ENCODE measurements at places on chromosomes 5 and 9.

- DNase-seq, result peak; percentile 91
These were observed 372.0 kb upstream of the KIF2A start for GRCh38 chr5:61933787-61934626.

DNA sequence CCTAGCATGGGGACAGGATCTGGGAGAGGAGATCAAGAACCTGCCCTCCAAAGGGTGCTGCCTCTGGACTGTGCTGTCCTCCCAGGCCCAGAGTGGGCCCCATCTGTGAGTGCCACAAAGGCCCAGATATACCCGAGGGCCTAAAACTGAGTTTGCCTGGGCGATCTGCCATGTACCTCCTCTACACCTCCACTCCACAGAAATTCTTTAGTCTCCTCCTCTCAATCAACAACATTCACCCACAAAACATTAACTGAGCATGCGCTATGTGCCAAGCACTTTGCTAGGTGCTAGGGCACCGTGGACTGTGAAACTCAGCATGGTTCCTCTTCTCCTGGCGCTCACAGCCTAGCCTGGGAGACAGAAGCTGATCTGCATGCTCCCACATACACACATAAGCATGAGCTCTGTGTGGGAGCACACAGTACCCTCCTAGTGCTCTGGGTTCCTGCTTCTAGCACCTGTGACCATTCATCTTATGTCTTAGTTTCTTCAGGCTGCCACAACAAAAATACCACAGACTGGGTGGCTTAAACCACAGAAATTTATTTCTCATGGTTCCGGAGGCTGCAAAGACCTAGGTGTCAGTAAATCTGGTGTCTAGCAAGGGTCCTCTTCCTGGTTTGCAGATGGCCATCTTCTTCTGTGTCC, 82.0 kb upstream of the FSTL4 start:
- no peak for DNase-seq

DNA sequence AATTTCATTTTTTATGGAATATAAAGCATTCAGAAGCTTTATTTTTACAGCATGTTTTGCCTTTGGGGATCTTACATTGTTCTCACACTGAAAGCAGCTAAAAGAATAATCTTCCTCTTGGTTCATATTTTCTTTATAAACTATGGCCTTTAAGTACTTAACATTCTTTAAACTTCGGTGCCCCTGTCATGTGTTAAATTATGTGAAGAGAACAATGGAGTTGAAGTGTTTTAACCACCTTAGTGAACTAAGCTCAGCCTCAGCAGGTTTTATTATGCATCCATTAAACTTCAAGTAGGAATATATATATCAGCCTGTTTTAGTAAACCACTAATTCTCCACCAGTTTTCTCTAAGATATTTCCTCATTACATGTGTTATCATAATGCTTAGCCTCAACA, 371.4 kb upstream of the CDH18 start:
- no peak for DNase-seq

GRCh38 chr5:178298283-178298807, 65.7 kb upstream of the PHYKPL start:
- DNase-seq, result peak; percentile 0

- no peak for DNase-seq
These were observed 877 bp downstream of the SH3GLB2 start for GRCh38 chr9:129027224-129027684.

GRCh38 chr5:1844708-1845436, 37.9 kb downstream of the IRX4 start:
- no peak for DNase-seq

GRCh38 chr9:99680191-99680590, 141.5 kb upstream of the NR4A3 start:
- no peak for DNase-seq

- peak; percentile 11 for DNase-seq
These were observed 15.3 kb upstream of the SLC9A3 start for GRCh38 chr5:539469-540070.

DNA sequence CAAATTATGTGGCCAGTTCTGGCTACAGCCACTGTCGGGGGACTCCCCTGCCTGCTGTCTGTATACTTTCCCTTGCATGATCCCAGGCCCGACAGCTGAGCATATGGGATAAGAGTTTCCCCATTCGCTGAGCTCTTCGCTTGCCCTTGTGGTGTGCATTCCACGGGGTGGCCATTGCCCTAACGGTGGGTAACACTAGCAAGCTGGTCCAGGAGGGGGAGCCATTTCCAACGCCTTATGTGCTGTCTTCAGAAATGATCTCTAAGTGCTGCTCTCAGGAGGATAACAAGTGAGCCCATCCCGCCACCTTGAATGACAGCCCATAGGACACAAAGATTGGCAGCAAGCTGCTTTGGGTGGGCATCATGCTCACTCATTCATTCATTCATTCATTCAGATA, 190.9 kb downstream of the FSTL4 start:
- no peak for DNase-seq

DNA sequence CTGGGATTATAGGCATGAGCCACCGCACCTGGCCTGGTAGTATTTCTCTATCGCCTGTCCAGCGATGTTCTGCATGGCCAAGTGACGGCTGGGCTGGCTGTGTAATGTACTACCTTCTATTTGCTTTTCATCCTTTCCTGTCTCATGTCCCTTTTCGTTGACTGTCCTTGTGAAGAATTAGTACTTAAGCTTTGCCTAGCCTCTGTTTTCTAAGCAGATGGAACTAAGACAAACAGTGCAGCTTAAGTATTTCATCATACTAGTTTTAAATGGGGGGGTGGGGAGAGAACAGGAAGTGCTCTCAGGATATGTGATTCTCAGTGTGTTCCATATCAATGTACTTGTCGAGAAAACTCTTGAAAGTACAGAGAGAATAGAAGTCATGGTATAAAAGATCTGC, 31.7 kb upstream of the CCL21 start:
- no peak for DNase-seq

Measured in posterior cingulate gyrus (tissue), 11 donors.